Thoracic aorta endothelial cell (primary cell): ENCODE measurements at places on chromosomes 1 and 21. TPM values are rescaled to one million over a fixed set of nuclear protein-coding genes. Genes with fewer than 3 reads are reported as not detected.

CLEC20A gene
- total RNA-seq = not detected in 2 replicates

SETD4 gene
- total RNA-seq = 18.4 and 22.5 TPM in 2 replicates

COL8A2 gene
- total RNA-seq = 1.7 and 3.6 TPM in 2 replicates

PNRC2 gene
- 161 and 166 TPM in 2 replicates for total RNA-seq

ASCL5 gene
- not detected in 2 replicates for total RNA-seq

ENAH gene
- total RNA-seq = 99.1 and 109 TPM in 2 replicates

FCN3 gene
- total RNA-seq = 0.14 TPM in 1 of 2 replicates, not detected in the other

SPRR5 gene
- not detected in 2 replicates for total RNA-seq

SPRR2E gene
- not detected in 2 replicates for total RNA-seq

NR0B2 gene
- not detected in 2 replicates for total RNA-seq

S100A7A gene
- total RNA-seq = not detected in 2 replicates

FOXD3 gene
- total RNA-seq = not detected in 2 replicates

SEMA6C gene
- 15.5 and 16.6 TPM in 2 replicates for total RNA-seq

PDZK1IP1 gene
- not detected in 2 replicates for total RNA-seq

ARHGAP30 gene
- not detected in 2 replicates for total RNA-seq

DONSON gene
- 31.5 and 34.7 TPM in 2 replicates for total RNA-seq

ESPN gene
- total RNA-seq = 0.65 and 1.1 TPM in 2 replicates

VWA1 gene
- 1.3 and 2.9 TPM in 2 replicates for total RNA-seq

OR2L13 gene
- not detected in 2 replicates for total RNA-seq

S100A6 gene
- 557 and 593 TPM in 2 replicates for total RNA-seq

OR2T33 gene
- 0.13 TPM in 1 of 2 replicates, not detected in the other for total RNA-seq
